Caki2 (cell line): ENCODE measurements at places on chromosomes 1 and 21. TPM values are rescaled to one million over a fixed set of nuclear protein-coding genes. Genes with fewer than 3 reads are reported as not detected.

Gene MEF2D
- total RNA-seq = 2.7 and 6.2 TPM in 2 replicates

Gene PITHD1
- total RNA-seq = 55.0 and 55.4 TPM in 2 replicates

- no peak for DNase-seq
These were observed at the start of gene OLFM3 for GRCh38 chr1:101996825-101997465. TSS of gene OLFM3 (minus strand) at chr1:101996926.

GRCh38 chr1:23466423-23466989 is 17.5 kb downstream of the ASAP3 start:
- no peak for DNase-seq

Gene BCAR3
- total RNA-seq = 30.3 and 37.5 TPM in 2 replicates

Gene LCE1E
- total RNA-seq = not detected in 2 replicates

Gene OTUD7B
- total RNA-seq = 4.0 and 16.5 TPM in 2 replicates

DNA sequence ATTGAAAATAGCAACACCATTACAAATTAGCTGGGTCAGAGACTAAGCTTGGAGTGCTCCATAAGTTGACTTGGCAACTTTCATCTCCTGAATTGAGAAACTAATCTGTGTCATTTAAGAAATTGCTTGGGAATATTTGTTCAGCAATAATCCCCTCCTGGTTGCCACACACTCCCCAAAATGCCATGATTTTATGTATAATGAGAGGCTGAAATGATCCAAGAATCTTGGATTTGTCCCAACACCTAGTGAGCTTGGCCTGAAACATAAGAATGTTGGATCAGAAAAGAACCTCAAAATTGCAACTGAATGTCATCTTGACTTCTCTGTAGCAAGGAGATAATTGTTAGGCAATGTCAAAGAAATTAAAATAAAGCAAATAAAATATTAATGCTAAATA is 805.9 kb upstream of the ADAMTS5 start:
- DNase-seq = no peak

DNA sequence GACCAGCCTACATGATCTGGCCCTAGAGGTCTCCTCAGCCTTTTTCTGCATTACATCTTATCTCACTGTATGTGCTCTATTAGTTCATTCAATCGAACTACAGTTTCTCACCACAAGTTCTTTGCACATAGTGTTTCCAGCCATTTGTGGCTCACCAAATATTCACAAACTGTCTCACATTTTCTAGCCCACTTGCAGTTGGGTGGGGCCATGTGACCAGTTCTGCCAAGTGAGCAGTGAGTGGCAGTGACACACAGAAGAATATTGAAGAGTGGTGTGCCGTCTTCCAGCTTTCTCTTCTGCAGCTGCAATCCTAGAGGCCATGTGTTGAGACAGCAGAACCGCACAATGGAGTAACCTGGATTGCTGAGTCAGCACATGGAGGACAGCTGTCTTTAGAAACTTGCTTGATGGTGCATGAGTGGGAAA is 103.2 kb upstream of the ZNF644 start:
- DNase-seq = no peak

DNA sequence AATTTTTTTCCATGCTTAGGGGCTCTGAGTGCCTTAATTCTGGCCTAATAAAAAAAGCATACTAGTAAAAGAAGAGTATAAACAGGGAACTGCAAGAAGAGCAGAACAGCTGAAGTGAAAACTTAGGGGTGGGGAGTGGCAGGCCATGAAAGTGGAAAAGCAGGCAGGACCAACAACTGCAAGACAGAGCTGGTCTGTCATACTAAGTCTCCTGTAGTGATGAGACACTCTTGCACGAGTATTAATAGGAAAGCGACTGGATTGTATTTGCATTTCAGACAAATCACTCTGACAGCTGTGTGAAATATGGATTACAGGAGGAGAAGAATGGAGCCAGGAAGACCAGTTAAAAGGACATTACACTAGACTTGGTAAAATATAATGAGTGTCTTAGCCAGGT is 449.9 kb downstream of the NUF2 start:
- no peak for DNase-seq

DNA sequence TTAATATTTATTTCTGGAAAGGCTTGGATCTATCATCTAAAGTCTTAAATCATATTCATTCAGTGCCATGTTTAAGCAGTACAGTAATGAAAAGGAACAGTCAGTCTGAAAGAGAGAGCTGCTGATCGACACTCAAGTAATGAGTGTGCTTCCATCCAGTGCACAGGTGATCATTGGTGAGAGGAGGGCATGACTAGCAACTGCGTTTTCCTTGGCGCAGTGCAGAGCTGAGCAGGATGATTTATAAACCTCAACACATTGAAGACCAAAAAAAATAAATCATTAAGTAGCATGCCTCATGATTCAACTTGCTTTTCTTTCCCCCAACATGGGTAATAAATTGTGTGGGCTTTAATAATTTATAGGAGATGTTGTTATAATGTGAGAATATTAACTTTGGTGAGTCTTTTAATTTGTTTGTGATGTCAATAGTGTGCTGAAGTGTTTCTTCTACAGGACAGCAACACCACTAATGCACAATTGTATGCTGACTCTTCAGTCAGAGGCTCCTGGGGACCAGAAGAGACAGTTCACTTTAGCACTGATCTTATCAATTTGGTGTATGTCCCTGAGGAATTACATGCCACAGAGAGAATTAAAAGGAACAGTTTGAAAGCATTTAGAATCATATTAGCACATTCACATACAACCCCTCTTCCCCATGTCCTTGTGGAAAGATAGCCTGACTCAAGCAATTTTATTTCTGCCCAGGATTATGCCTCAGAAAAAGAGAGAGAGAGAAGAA is 199.7 kb upstream of the ADGRL2 start:
- DNase-seq = peak; percentile 88

- no peak for DNase-seq
These were observed 651 bp downstream of the PDE4B start for GRCh38 chr1:65793359-65793732.

GRCh38 chr1:211013346-211014240 is 120.4 kb downstream of the KCNH1 start:
- DNase-seq = no peak

GRCh38 chr1:220012259-220012658 is 34.0 kb downstream of the EPRS1 start:
- DNase-seq = no peak

- DNase-seq = no peak
These were observed 1.3 kb upstream of the ZBTB7B start for GRCh38 chr1:155001425-155001674.
